ENCODE measurements at places on chromosomes 3 and 15. TPM values are rescaled to one million over a fixed set of nuclear protein-coding genes. Genes with fewer than 3 reads are reported as not detected.

The MEX3B gene
- total RNA-seq = 11.4 TPM

GRCh38 chr3:109339197-109339596, 1.9 kb upstream of the DPPA4 start:
- no peak overlapping the region for H3K27ac ChIP-seq
- no peaks in the 10 kb centered on the region for H3K27me3 ChIP-seq
- no peaks in the 10 kb centered on the region for H3K36me3 ChIP-seq

DNA sequence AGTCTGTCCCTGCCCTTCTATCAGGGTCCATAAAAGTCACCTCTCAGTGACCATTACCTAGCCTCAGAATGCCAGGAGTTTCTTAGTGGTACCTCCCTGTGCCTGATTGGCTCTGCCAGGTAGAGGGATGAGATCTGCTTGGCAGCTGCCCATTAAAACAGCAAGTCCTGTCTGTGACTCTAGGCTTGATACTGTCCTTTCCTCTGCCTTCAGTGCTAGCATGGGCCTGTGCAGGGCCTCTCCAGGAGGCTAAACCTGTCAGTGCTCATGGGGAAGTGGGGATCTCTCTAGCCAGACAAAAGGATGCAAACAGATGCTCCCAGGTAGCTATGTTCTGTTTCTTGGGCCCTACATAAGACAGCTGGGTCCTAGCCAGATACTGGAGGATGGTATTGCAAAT, 10.0 kb upstream of the MANF start:
- H3K27ac ChIP-seq = no peak overlapping the region
- no peaks in the 10 kb centered on the region for H3K27me3 ChIP-seq
- no peak overlapping the region for H3K4me3 ChIP-seq
- H3K36me3 ChIP-seq = no peaks in the 10 kb centered on the region
- no peaks in the 10 kb centered on the region for H3K4me1 ChIP-seq
- DNase-seq = no peak

The SLC27A2 gene
- total RNA-seq = not detected

The FES gene
- total RNA-seq = 7.5 TPM

DNA sequence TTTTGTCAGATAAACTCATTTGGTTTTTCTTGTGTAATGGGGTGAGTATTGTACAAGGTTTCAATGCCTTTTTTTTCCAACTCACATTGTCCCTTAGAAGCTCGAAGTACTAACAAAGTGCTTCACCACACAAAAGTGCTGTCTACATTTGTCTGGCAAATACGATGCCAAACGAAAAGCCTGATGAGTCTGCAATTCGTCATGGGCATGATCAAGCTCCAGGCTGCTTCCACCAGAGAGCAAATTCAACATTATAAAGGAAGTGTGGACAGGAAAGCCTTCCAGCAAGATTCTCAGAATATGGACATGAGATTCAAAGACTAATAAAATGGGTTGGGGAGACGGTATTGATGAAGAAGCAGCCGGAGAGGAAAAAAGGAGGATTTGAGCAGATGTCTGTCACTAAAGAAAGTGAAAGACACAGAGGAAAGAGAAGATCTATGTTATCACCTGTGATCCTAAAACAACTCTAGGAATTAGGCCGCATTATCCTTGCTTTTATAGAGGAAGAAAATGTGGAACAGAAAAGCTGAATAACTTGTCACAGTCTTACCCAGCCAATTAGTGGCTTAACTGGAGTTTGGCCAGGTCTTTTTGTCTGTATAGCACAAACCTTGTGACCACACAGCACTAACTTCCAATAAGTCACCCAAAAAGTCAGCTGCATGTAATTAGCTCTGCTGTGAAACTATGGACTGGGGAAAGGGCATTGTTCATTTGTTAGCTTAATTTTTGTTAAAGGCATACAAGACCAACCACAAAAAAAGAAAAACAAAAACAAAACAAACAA, 494.8 kb downstream of the FHIT start:
- DNase-seq = peak; percentile 80
- H3K4me1 ChIP-seq = peaks cover 51% of the 10 kb centered on the region
- peak overlapping the region; percentile 51 for H3K27ac ChIP-seq
- peak overlapping the region; percentile 27 for H3K4me3 ChIP-seq
- no peaks in the 10 kb centered on the region for H3K27me3 ChIP-seq
- no peaks in the 10 kb centered on the region for H3K36me3 ChIP-seq

GRCh38 chr15:66658044-66658443, 44.0 kb upstream of the SMAD6 start:
- no peak overlapping the region for H3K27ac ChIP-seq
- H3K4me1 ChIP-seq = no peaks in the 10 kb centered on the region
- DNase-seq = no peak
- H3K36me3 ChIP-seq = no peaks in the 10 kb centered on the region
- no peak overlapping the region for H3K4me3 ChIP-seq
- no peaks in the 10 kb centered on the region for H3K27me3 ChIP-seq

- no peak overlapping the region for H3K4me3 ChIP-seq
- no peak overlapping the region for H3K27ac ChIP-seq
- H3K4me1 ChIP-seq = no peaks in the 10 kb centered on the region
- no peak for DNase-seq
These were observed 30.4 kb upstream of the SEC61A1 start for GRCh38 chr3:128021768-128022372.

The PPIP5K1 gene
- total RNA-seq = 8.0 TPM

DNA sequence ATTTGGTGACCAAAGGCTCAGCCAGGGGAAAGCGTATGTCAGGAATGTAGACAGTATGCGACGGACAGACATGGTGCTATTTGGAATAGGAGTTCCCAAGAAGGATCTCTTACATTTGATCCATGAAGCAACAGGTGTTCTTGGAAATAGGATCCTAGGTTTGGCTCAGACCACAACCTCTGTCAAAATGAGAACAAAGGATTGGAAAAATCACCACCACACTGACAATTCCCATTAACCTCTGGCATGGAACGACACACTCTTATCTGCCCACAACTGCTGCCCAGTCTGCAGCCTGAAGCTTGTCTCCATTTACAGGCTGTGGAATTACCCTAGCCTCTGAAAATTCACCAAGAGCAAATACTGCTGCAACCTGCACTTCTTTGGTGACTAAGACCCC, 33.6 kb upstream of the LRRN1 start:
- no peak overlapping the region for H3K4me3 ChIP-seq
- no peaks in the 10 kb centered on the region for H3K36me3 ChIP-seq
- H3K27ac ChIP-seq = no peak overlapping the region
- H3K4me1 ChIP-seq = no peaks in the 10 kb centered on the region

DNA sequence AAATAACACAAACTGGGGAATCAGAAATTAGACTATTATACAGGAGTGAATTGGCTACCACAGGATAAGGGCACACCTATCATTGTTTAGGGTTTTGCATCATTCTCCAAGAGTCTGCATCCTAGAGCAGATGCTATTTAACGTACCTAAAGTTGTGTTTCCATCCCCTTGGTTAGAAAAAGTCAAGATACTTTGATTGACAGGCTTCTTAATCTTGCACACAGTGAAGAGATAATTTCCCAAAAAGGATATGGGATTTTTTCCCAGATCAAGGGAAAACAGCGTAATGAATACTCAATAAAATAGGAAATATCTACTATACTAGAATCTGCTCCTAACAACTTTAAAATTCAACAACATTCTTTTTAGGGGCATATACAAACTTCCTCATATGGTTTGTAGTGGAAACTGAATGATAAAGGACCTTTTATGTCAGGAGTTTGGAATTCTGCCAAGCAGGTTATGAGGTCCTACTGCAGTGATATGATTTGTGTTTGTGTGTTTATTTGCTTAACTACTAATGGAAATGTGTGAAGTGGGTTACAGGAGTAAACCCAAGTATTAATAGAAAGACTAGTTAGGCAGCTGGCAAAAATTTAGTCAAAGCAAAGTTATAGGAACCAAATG, 124.1 kb upstream of the MME start:
- no peaks in the 10 kb centered on the region for H3K4me1 ChIP-seq
- no peak for DNase-seq
- no peak overlapping the region for H3K4me3 ChIP-seq
- no peaks in the 10 kb centered on the region for H3K27me3 ChIP-seq
- no peak overlapping the region for H3K27ac ChIP-seq

The NSUN3 gene
- total RNA-seq = 6.2 TPM

The GOLGA6L9 gene
- 0.76 TPM for total RNA-seq

The GYG1 gene
- total RNA-seq = 39.2 TPM

DNA sequence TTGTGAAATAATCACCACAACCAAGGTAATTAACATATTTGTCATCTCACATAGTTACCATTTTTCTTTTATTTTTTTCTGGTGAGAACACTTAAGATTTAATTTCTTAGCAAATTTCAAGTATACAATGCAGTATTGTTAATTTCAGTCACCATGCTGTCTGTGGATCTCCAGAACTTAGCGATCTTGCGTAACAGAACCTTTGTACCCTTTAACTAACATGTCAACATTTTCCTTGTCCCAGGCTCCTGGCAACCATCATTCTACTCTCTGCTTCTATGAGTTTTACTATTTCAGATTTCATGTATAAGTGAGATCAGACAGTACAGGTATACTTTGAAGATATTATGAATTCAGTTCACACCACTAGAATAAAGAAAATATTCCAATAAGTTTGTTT, 154.4 kb downstream of the KCNAB1 start:
- H3K27me3 ChIP-seq = no peaks in the 10 kb centered on the region
- no peak for DNase-seq
- H3K36me3 ChIP-seq = no peaks in the 10 kb centered on the region

The MAGEF1 gene
- total RNA-seq = 38.9 TPM

The MAGEL2 gene
- total RNA-seq = not detected

GRCh38 chr3:39911465-39912309, 102.3 kb downstream of the MYRIP start:
- peak overlapping the region; percentile 36 for H3K27ac ChIP-seq
- peak; percentile 57 for DNase-seq
- no peak overlapping the region for H3K4me3 ChIP-seq

DNA sequence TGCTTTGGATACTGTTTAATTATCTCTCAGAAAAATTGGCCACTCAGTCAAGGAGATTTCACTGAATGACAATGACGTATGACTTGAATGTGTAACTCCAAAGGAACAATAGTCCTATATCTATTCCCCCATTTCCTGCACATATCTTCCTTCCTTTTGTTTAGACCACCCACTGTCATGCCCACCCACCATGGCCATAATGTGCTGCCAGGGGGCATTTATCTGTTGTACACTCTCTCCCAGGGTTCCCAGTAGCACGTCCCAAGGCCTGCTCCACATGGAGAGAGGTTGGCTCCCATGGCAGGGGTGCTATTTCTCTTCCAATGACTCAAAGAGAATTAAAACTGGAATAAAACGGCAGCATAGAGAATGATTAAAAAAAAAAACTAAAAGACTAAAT, 36.8 kb upstream of the CTNNB1 start:
- H3K4me3 ChIP-seq = no peak overlapping the region
- H3K36me3 ChIP-seq = no peaks in the 10 kb centered on the region
- no peak for DNase-seq
